SW480 (cell line): ENCODE measurements at places on chromosomes 4 and X.

DNA sequence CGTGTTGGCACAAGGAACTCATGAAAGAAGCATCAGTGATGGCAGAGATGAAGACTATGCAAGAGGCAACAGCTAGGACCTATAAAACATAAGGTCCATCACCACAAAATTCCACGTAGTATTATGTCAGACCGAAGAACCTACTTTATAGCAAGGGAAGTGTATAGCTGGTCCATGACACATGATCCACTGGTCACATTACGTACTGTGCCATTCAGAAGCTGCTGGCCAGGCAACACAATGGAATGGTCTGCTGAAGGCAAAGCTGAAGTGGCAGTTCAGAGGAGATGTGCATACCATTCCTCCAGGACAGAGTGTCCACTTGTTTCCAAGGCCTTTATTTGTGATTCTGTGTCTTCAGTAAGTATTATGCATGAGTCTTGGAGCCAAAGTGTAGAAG, 215.5 kb upstream of the UGT8 start:
- no peak for DNase-seq

DNA sequence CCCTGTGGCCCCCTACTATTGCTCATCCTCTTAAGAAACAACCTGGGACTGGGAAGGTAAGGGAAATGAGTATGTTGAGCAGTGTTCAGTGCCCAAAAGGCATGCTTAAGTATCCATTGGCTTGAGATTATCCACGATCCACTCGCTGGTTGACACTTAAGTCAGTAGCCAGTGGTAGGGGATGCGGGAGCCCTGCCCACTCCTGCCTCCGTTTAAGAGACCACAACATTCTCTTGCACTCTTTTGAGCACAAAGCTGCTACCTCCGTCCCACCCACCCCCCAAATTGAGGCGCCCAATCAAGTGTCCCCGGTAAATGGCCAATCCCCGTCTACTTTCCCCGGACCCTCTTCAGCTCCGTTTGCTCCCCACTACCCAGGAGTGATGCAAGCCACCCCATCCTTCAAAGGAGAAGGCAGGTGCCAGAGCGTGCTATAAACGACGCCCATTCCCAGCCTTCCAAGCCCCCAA, 25.0 kb downstream of the UTP14A start:
- DNase-seq, result no peak

- no peak for DNase-seq
These were observed 87.0 kb downstream of the FBXW7 start for GRCh38 chr4:152448854-152449253.

- DNase-seq, result no peak
These were observed 17.9 kb upstream of the HERC6 start for GRCh38 chr4:88360791-88361190.

GRCh38 chr4:168167714-168168284, 75.5 kb downstream of the ANXA10 start:
- DNase-seq, result no peak

DNA sequence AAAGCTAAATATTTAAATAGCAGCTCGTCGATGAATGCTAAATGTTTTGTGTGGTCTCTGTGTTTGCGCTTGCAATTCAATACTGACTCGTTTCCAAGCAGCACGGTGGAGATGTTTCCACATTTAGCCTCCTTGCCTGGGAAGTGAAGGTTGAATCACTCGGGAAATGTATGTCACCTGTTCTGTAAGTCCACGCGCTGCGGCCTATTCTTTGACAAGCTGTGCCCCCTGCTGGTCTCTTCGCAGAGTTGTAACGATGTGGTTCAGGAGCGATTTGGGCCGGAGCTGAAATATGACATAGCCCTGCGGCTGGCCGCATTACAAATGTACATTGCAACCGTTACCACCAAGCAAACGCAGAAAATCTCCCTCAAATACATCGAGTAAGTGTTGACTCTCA, 89.6 kb upstream of the PRPS2 start:
- DNase-seq, result peak; percentile 75

- no peak for DNase-seq
These were observed 554.6 kb downstream of the NLGN4X start for GRCh38 chrX:5674036-5674435.

DNA sequence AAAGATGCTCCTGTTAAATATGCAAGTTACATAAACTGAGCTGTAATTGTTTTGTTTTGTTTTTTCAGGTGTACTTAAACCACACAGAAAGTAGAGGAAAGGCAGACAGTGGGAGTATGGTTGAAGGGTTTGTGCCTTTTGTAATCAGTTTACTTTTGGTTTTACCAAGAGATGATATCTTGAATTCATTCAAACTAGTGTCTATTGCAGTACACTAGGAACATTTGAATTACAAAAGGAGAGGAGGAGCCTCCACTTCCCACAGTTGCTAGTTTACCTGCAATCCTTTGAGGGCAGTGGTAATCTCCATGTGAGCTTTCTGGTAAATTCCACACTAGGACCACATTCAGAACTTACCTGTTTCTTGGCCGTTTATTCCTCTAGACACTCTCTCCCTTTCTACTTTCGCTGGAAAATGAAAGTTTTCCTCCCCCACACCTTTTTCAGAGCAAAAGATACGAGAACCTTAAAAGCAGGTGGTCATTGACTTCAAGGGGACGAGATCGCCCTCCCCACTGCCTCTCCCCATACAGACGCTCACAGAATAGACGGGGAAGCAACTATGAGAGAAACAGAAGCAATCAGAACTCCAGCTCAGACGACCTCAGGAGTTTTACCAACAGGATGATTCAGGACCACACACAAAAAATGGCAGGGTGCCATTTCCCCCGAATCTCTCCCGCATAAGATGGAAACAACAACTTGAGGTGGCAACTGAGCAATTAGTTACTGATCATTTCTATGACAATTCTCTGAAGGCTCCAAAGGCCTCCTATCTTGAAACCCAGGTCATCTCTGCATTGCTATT, 3.3 kb downstream of the RBM47 start:
- no peak for DNase-seq

GRCh38 chr4:52234561-52235440, 183.7 kb downstream of the SPATA18 start:
- peak; percentile 56 for DNase-seq

GRCh38 chrX:11739776-11740175, 18.3 kb upstream of the MSL3 start:
- no peak for DNase-seq

DNA sequence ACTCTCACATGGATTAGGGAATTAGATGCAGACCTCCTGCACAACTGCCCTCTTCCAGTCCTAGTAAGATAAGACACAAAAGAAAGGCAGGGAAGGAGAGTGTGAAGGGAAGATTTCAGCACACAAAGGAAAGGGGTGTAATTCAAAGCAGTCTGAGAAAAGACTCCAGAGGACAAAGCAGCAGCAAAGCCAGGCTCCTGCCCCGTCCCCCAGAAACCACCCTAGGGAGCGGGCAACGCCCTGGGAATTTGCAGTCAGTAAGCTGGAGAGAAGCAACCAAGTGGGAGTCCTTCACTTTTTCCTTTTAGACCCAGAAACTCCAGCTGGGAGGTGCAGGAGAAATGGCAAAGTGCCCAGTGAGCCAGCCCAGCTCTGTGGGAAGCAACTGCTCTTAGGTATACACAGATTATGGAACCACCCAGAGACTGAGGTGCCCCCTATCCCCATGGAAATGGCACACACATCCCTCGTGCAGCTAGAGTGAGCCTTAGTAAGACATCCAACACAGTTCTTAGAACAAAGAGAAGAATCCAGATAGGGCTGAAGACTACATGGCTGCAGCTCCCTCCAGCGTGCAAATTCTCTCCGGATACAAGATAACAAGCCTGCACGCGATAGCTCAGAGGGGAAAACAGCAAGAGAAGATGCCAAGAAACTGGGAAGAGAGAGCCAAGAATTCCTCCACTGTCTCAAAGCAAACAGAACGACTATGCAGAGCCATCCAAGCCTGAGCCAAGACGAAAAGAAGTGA, 26.5 kb upstream of the IRAK1 start:
- no peak for DNase-seq

DNA sequence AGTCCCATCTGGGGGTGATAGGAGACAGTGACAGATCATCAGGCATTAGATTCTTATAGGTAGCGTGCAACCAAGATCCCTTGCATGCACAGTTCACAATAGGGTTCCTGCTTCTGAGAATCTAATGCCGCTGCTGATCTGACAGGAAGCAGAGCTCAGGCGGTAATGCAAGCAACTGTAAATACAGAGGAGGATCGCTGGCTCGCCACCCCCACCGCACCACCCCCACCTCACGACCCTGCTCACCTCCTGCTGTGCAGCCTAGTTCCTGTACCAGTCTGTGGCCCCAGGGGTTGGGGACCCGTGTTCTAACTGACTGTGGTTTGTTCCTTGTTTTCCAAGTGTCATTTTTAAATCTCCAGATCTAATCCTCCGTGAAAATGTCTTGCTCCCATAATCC, 89.0 kb upstream of the MAPK10 start:
- DNase-seq, result no peak

DNA sequence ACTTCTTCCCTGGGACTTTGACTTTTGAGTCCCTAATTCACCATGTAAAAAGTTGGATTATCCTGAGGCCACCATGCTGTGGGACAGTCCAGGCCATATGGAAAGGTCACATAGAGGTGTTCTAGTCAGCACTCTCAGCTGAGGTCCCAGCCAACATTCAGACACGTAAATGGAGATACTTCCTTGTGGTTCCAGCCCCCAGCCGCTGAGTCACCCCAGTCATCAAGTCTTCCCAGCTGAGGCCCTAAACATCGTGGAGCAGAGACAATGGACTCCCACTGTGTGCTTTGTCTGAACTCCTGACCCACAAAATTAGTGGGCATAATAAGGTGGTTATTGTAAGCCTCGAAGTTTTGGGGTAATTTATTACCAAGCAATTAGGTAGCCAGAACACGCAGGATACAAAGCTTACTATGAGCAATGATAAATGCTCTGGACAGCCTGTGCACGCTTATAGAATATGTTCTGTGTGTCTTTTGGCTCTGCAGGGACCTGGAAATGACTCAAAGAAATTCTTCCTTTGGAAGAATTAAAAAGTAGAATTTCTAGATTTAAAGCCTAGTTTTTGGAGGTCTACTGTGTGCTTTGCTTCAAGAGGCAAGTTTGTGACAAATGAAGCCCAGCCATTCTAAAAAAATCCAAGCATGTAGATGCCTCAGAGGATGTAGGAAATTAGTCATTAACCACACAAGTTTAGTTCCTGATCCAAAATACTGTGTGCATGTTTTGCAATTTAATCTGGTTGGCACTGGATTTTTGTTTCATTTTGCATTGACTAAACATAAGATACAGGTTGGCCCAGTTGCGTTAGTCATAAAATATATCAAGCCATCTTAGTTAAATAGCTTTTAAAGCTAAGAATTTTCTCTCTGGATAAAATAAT, 33.2 kb upstream of the SLC9A7 start:
- peak; percentile 52 for DNase-seq

DNA sequence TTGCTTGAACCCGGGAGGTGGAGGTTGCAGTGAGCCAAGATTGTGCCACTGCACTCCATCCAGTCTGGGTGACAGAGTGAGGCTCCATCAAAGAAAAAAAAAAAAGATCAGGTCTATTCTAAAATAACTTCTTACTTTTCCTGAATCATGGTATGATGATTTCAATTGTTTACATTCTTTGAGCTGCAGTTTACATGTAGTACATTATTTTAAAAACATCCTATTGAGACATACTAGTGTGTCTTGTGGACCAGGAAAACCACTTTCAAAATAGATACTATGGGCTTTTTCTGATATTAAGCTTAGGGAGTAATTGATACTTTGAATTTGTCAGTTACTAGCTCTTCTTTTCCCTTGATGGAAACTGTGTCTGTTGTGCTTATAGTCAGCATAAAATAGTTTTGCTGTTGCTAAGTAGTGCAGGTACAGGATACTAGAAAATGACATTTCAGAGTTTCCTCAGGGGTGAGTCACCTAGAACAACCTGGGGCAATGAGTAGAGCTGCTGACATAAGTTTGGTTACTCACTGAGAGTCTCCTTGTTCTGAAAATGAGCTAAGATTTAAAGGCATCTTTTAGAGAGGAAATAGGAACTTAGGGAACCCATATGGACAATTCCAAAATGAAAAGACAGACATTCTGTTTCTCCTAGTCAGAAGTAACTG, 53.2 kb upstream of the C4orf54 start:
- no peak for DNase-seq

DNA sequence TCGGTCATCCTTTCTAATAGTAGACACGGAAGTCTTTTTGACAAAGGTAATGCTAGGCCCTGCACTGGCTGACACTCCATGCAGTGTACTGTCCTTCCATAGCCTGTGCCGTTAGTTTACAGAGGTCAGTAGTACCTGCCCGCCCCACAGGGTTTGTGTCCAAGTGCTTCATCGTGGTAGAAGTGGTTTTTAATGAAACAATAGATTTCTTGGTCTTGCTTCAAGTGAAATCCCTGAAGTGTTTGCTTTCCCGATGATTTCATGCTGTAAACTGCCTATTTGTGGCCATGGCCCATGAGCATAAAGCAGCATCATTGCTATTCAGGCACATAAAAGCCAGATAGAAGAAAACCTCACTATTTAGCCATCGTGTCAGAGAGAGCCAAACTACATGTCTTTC, 139.3 kb downstream of the GPR143 start:
- no peak for DNase-seq

DNA sequence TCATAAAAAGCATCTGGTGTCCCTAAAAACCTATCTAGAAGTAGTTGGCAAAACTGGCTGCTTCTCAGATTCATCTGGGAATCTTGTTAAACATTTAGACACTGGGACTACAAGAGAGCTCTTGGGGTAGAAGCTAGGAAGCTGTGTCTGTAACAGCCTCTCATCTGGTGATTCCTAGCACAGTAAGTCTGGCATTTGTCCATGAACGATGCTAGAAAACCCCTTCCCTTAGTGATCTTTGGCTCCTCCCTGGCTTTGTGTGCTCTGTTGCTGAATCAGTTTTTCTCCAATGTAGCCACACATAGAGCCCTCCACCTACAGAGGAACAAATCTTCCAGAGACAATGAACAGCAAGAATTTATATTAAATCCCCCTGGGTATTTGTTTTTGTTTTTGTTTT, 951.7 kb upstream of the LCORL start:
- no peak for DNase-seq

- DNase-seq, result no peak
These were observed 719 bp upstream of the BGN start for GRCh38 chrX:153494061-153494460.

- DNase-seq, result no peak
These were observed 165.4 kb upstream of the LDB2 start for GRCh38 chr4:17063888-17064287.

- DNase-seq, result no peak
These were observed 93.8 kb downstream of the SOWAHB start for GRCh38 chr4:76804096-76804495.
